ENCODE measurements at places on chromosomes 6 and 20.

DNA sequence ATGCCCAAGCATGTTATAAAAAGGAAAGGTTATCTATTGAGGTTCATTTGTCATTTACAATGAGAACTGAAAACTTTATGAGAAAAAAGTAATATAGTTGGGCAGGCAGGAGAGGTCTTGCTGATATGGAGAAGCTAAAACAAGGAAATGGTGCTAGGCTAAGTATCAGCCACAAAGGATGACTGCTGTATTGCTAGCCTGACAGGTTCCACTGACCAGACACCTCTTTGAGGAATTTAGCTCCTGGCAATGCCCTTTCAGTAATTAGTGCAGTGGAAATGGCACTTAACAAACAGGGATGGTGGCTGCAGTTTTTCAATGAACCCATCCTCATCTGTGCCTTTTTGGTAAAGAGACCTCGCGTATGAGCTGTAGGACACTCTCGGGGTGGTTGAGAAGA lies 284.4 kb downstream of the ZFAND3 start:
- DNase-seq = no peak

DNA sequence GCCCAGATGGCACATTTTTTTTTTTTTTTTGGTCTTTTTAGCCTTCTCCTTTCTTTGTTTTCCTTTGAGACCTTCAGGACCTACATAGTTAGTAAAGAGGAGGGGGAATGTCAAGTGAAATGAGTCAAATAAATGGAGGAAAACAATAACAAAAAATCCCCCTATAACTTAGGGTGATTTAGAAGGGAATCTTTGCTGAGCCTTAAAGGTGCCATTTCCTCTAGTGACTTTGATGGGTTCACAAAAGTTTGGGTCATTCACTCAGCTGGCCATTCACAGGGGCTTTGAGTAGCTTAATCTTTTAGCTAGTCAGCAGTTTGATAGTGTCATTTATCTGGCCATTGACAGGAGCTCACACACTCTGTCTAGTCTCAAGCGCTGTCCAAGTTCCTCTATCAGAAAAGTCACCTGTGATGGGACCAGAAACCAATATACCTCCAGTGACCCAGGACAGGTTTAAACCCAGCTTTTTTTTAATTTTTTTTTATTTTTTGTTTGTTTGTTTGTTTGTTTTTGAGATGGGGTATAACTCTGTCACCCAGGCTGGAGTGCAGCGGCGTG lies 275.1 kb upstream of the PRDM1 start:
- no peak for DNase-seq

- DNase-seq = no peak
These were observed 72.3 kb upstream of the CCN2 start for GRCh38 chr6:132023490-132023889.

GRCh38 chr6:56951049-56951831 lies 3.7 kb upstream of the BEND6 start:
- DNase-seq = no peak

GRCh38 chr6:13180538-13180937 lies 147.8 kb downstream of the TBC1D7 start:
- DNase-seq = no peak

GRCh38 chr20:39036011-39036410 lies 73.9 kb downstream of the DHX35 start:
- DNase-seq = no peak

- no peak for DNase-seq
These were observed 66.6 kb downstream of the CLVS2 start for GRCh38 chr6:123062670-123063069.

DNA sequence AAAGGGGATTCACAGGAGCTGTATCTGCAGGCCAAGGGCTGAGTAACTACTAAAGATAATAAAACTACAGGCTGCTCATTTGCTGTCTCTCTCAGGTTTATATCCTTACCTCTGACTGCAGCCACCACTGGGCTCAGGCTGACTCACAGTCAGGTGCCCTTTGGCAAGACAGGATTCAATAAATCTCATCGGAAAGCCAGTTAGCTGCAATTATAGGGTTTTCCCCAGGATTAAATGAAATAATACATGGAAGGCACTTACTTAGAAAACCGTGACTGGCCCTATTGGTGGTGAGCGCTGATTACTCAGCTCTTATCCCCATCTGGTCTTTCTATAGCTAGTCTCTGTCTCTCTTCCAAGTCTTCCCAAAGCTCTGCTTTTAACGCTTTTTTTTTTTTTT lies 26.4 kb downstream of the RMND1 start:
- no peak for DNase-seq

DNA sequence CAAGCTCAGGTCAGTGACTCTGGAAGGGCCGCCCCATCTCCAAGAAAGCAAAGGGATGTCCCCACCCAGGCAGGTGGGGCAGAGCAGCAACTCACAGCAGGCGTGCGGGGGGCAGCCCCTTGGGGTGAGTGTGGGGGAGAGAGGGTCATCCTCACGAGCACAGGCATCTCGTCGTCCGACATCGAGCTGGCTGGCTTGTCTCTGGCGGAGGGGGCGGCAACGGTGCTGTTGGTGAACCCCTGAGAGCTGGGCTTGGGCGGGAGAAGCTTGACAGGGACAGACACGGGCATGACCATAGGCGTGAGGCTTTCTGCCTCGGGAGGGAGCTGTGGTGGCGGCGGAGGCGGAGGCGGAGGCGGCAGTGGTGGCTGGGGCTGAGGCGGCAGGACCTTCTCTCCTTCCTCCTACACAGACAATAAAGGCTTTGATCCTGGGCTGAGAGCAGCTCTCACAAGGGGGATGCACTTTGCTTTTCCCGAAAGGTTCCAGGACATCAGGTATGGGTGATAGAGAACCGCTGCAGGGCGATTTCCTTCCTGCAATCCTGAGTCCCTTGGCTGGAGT lies 45.6 kb upstream of the MRPS10 start:
- no peak for DNase-seq

DNA sequence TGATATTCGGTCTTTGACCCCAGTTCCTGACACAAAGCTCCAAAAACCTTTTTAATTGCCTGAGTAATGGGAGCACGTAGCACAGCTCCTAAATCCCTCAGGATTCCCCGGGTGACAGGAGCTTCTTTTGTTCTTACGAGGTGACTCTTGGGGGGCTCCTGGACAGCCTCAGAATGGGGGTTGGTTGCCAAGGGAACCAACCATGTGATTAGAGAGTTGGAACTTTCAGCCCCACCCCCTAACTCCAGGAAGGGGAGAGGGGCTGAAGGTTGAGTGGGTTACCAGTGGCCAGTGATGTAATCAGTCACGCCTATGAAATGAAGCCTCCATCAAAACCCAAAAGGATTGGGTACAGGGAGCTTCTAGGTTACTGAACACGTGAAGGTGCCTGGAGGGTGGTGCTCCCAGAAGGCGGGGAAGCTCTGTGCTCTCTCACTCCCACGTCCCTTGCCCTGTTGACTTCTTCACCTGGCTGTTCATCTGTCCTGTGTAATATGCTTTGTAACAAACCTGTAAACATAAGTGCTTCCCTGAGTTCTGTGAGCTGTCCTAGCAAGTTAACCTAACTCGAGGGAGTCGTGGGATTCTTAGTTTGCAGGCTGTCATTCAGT lies 89.5 kb downstream of the CHMP4B start:
- no peak for DNase-seq

DNA sequence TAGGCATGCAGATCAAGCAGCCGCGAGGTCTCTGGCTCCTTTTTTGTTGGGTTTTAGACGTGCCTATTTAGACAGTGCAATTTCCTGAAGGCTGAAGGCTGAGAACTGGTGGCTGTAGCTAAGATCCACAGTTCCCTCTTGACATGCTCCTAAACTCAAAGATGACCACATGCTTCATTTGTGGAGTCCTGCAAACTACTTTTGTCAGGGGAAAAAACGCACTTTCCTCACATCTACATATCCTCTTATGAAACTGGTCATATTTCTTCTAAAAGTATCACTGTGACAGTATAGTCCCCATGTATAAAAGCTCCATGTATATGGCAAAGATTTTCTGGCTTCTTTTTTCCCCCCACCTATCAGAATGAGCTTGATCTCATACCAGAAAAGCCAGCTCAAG lies 30.7 kb downstream of the LYRM4 start:
- peak; percentile 78 for DNase-seq

GRCh38 chr6:19415605-19416326 lies 421.4 kb upstream of the ID4 start:
- no peak for DNase-seq

- DNase-seq = no peak
These were observed 506.5 kb downstream of the PREX1 start for GRCh38 chr20:48321271-48321670.

DNA sequence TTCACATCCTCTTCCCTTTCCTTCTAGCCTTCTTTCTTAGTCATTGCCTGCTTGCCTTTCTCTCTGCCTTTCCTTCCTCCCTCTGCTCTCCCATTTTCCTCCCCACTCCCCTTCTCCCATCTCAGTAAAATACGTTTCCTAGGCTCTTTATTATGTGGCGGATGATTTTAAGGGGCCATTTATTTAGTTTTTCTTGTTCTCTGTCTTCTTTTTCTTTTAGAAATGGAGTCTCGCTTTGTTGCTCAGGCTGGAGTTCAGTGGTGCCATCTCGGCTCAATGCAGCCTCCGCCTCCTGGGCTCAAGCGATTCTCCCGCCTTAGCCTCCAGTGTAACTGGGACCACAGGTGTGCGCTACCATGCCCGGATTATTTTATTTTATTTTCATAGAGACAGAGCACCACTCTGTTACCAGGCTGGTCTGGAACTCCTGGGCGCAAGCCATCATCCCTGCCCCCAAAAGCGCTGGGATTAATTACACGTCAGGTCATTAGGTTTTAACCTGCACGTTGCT lies 1.5 kb downstream of the MTHFD1L start:
- no peak for DNase-seq

DNA sequence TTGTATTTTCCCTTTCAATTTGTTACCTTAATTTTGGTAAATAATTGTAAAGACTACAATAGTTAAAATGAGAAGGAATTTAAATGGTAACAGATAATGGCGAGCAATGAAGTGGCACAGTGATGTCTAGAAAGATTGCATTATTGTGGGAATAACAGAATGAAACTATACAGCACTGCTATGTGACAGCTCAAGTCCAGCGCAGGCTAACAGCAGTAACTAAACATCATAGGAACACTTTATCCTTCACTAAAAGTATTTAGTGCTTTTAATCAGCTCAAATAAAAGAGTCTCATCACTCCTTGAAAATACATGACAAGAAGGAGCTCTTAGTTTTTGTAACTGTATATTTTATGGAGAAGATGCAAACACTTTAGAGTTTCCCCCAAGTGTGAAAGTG lies 190.8 kb downstream of the TENT5A start:
- no peak for DNase-seq

- DNase-seq = no peak
These were observed 87.5 kb downstream of the MDN1 start for GRCh38 chr6:89731924-89732567.

DNA sequence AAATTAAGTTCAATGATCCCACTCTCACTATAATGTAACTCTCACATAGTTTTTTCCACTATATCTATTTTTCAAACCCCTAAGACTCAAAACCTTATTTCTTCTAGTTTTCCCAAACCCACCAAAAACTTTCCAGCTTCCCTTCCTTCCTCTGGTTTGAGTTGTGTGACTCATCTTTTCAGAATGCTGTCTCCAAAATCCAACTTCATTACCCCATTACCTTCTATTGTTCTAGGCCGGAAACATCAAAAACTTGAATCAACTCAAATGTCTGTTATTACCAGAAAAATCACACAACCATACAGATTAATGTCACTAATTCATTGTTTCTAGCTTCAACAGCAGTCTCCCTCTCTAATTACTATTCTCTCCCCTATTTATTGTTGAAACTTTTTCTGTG lies 1090.3 kb downstream of the HACE1 start:
- DNase-seq = no peak

DNA sequence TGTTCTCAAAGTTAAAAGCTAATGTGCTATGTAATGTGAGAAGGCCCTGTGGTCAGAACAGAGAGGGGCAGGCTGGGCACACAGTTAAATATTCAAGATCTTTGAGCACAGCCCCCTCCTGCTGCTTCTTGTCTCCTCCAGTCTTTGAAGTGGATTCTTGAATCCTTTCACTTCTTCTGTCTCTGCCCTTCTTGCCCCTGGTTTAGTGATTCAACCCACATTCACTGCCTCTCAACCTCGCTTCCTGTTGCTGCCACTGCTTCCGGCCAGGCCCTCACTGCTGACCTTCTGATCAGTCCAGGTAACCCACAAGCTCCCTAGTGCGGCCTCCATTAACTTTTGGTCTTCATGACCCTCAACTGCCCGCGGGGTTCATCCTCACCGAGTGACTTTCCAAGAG lies 417.3 kb upstream of the NOX3 start:
- no peak for DNase-seq

DNA sequence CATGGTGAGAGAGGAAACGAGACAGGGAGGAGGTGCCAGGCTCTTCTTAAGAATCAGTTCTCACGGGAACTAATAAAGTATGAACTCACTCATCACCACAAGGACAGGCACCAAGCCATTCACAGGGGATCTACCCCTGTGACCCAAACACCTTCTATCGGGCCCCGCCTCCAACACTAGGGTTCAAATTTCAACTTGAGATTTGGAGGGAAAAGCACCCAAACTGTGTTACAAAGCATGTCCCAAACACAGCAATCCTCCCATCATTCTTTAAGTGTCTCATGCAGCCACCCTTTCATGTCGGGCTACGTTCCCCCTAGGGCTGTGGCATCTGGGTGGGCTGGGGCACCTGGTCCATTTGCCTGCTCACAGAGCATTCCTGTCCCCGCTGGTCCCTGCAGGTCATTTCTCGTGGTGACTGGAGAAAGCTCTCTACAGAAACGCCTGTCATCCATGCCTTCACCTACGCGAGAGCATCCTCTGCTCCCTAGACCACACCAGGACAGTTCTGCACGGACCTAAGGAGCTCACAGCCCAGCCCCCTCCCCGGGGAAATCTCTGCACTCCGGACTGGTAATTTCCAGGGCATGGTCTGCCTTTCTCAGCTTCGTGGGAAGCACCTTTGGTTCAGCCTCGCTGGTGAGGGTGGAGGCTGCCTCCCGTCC lies 79.6 kb downstream of the TTLL2 start:
- no peak for DNase-seq

DNA sequence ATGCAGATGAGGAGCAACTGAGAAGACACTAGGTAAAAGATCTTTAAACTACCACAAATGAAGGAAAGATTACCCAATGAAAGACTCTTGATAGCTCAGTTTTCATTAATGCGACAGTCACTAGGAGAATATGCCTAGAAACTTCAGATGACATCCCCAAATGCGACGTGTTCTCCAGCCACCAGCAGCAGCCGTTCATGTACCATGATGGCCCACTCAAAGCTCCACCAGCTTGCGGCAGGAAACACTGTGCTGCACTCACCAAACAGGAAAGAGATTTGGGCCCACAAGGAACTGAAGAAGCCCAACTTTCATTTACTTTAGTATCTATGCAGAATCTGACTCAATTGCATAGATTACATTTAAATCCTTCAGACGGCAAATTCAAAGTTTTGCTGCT lies 7.5 kb downstream of the DIDO1 start:
- no peak for DNase-seq

Measured in inflammatory macrophage treated with lipopolysaccharide for 1 hour (primary cell).